Placental epithelial cell (primary cell): ENCODE measurements at places on chromosomes 1 and 21. TPM values are rescaled to one million over a fixed set of nuclear protein-coding genes. Genes with fewer than 3 reads are reported as not detected.

The NTPCR gene
- total RNA-seq = 11.8 and 18.4 TPM in 2 replicates

The SPRR2B gene
- not detected in 2 replicates for total RNA-seq

The HAPLN2 gene
- total RNA-seq = not detected in 2 replicates

The PTGFR gene
- 1.6 and 8.2 TPM in 2 replicates for total RNA-seq

The ACOT11 gene
- total RNA-seq = 5.1 and 6.1 TPM in 2 replicates

The FGR gene
- under 0.01 TPM in 1 of 2 replicates, not detected in the other for total RNA-seq
